Prostate gland (tissue), 2 donors: ENCODE measurements at places on chromosomes 3 and 15. TPM values are rescaled to one million over a fixed set of nuclear protein-coding genes. Genes with fewer than 3 reads are reported as not detected.
A peak's percentile ranks its signal among the peaks of the same experiment; 100 is the strongest.

DNA sequence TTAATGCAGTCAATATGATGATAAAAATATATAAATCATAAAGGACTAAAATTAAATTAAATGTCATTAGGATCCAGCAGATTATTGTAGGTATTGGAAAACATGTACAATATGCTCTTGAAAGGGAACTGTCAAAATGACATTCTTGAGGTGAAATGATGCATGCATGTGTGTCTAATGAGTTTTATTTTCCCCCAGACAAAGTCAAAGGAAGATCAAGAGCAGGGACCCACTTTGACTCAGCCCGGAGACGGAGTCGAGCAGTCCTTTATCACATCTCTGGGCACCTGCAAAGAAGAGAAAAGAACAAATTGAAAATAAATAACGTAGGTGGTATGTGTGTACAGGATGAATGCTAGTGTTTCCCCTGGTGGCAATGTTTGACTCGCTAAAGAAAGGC is 194.1 kb downstream of the KCNH8 start:
- H3K36me3 ChIP-seq, result no peaks in the 10 kb centered on the region
- no peak overlapping the region for H3K4me3 ChIP-seq
- H3K27ac ChIP-seq, result no peak overlapping the region

Gene CPN2
- total RNA-seq, result not detected

GRCh38 chr15:85592148-85592547 is 202.6 kb downstream of the KLHL25 start:
- H3K4me1 ChIP-seq, result no peaks in the 10 kb centered on the region
- DNase-seq, result no peak
- no peak overlapping the region for H3K4me3 ChIP-seq
- no peak overlapping the region for H3K27ac ChIP-seq
- H3K27me3 ChIP-seq, result no peaks in the 10 kb centered on the region

Gene MUSTN1
- 14.4 TPM for total RNA-seq

Gene LRRC58
- 34.9 TPM for total RNA-seq

Gene DAZL
- 21.5 TPM for total RNA-seq

DNA sequence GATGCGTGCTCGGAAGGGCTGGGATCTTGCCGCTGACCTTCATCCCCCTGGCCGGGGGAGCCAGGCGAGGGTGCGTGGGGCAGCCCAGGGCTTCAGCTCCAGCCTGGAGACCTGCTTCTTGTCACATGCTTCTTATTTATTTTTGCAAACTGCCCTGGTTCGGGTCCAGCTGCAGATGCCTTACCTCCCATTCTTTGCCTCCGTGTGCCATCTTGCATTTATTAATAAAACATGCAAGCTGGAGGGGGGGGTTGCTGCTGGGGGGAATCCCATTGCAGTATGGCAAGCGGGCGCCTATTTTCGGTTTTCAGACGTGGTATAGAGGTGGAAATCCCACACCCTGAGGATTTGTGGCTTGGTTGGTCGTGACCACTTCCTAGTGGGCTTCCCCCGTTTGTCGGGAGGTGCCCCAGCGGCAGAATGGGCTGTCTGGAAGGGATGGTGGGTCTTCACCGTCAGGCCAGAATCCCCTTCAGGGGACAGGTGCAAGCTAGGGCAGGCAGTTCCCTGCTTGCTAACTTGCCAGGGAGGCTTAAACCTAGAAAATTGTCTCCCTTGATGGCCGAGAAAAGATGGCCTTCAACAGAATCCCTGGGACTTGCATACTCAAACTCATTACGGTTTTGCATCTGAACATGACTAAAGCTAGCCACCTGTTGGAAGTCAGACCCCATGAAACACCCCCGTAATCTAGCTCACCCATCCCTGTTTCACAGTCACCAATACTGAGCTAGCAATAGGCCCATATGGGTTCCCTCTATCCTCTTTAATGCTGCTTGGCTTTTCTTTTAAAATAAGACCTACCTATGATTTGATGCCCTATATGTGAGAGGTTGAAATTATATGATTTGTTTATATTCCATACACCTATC is 569 bp downstream of the TMEM266 start:
- DNase-seq, result no peak
- peak overlapping the region; percentile 60 for H3K4me3 ChIP-seq
- H3K4me1 ChIP-seq, result no peaks in the 10 kb centered on the region

DNA sequence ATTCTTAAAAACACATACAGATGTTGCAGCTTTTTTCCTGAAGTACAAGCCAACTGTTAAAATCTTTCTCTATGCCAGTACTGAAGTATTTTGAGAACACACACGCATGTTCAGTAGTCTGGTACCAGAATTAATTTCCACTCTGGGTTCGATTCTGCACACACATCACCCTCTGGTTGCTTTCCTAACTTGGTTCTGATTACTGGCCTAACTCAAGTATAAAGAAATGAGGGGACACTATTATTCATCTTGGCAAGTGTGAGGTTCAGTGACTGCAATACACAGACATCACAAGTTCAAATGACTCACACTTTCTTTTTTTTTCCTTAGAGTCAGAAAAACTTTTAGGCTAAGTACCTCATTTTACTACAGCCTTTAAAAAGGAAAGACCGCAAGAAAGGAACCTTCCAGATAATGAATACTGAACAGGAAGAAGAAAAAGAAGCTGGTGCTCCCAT is 37.4 kb upstream of the LDHAL6B start:
- no peaks in the 10 kb centered on the region for H3K27me3 ChIP-seq
- H3K36me3 ChIP-seq, result no peaks in the 10 kb centered on the region
- no peak overlapping the region for H3K4me3 ChIP-seq

- H3K4me3 ChIP-seq, result no peak overlapping the region
- no peaks in the 10 kb centered on the region for H3K27me3 ChIP-seq
- no peak for DNase-seq
- no peaks in the 10 kb centered on the region for H3K36me3 ChIP-seq
Measured at GRCh38 chr3:180447136-180447535, 154.8 kb upstream of the TTC14 start.

- H3K4me1 ChIP-seq, result no peaks in the 10 kb centered on the region
- H3K27me3 ChIP-seq, result no peaks in the 10 kb centered on the region
- H3K36me3 ChIP-seq, result no peaks in the 10 kb centered on the region
- DNase-seq, result no peak
Measured at GRCh38 chr3:115517457-115518050, 105.8 kb upstream of the GAP43 start.

Gene CASR
- total RNA-seq, result not detected

Gene QTRT2
- total RNA-seq, result 20.8 TPM

Gene PPM1L
- 27.0 TPM for total RNA-seq

Gene MCCC1
- total RNA-seq, result 37.5 TPM

Gene TMEM44
- 11.1 TPM for total RNA-seq

Gene RTP3
- not detected for total RNA-seq

- no peak overlapping the region for H3K4me3 ChIP-seq
- no peaks in the 10 kb centered on the region for H3K4me1 ChIP-seq
- H3K27ac ChIP-seq, result no peak overlapping the region
Measured at GRCh38 chr3:70501561-70501960, 189.1 kb upstream of the MDFIC2 start.
